ENCODE measurements at places on chromosomes 2 and 18. TPM values are rescaled to one million over a fixed set of nuclear protein-coding genes. Genes with fewer than 3 reads are reported as not detected.

Gene ATP6V1C2
- 134 TPM for total RNA-seq

Gene SLC38A11
- 2.2 TPM for total RNA-seq

Gene ATL2
- 156 TPM for total RNA-seq

Gene SLC11A1
- 36.6 TPM for total RNA-seq

Gene CABYR
- total RNA-seq, result 0.74 TPM

Gene EN1
- total RNA-seq, result not detected

Gene NEU2
- total RNA-seq, result not detected

Gene ANKRD30B
- total RNA-seq, result not detected

Gene ERICH2
- not detected for total RNA-seq

Gene CCDC85A
- total RNA-seq, result 4.7 TPM

Gene CMPK2
- total RNA-seq, result 5.6 TPM

Gene ERMN
- total RNA-seq, result not detected

GRCh38 chr2:7025082-7025481 is 107.9 kb downstream of the RNF144A start:
- no peaks in the 10 kb centered on the region for H3K27me3 ChIP-seq
- H3K36me3 ChIP-seq, result no peaks in the 10 kb centered on the region
- DNase-seq, result no peak
- H3K4me3 ChIP-seq, result no peak overlapping the region

DNA sequence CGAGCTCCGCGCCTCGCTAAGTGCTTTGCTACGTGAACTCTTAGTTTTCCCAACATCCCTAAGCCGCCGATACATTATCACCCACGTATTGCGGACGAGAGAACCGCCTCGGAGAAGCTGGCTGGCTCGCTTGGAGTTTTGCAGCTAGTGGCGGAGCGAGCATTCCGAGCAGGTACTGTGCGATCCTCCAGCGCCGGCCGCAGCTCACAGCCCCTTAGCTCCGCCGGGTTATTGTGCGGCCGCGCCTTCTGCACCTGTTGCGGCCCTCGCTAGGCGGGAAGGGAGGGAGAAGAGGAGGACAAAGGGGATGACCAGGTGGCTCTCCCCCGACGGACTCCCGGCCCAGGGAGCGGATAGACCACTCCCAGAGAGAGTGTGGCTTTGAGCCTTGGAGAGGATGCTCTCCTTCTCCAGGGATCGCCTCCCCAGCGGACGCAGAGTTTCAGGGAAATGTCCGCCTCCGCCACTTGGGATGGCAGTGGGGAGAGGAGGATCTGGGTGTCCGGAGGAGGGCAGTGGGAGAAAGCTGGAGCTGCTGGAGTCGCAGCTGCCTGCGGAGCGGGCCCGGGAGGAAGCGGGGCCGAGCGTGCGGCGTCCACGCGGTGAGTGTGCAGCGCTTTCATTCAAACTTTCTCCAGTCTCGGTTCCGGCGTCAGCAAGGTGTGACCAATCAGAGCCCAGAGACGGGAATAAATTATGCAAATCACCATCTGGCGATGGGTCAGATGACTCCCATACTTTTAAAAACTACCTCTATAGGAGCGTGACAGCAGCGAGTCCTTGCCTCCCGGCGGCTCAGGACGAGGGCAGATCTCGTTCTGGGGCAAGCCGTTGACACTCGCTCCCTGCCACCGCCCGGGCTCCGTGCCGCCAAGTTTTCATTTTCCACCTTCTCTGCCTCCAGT is at the start of gene LIPG:
Gene LIPG, plus strand, starts transcription at position 769 of the 905 bp plus-strand sequence. CDS start 252 bp downstream, outside the sequence.
- H3K27ac ChIP-seq, result no peak within 1 kb of the TSS
- H3K27me3 ChIP-seq, result no peaks in the 10 kb centered on the region
- H3K4me3 ChIP-seq, result peak within 1 kb of the TSS; percentile 33
- H3K4me1 ChIP-seq, result peaks cover 18% of the 10 kb centered on the region
- DNase-seq, result no peak

DNA sequence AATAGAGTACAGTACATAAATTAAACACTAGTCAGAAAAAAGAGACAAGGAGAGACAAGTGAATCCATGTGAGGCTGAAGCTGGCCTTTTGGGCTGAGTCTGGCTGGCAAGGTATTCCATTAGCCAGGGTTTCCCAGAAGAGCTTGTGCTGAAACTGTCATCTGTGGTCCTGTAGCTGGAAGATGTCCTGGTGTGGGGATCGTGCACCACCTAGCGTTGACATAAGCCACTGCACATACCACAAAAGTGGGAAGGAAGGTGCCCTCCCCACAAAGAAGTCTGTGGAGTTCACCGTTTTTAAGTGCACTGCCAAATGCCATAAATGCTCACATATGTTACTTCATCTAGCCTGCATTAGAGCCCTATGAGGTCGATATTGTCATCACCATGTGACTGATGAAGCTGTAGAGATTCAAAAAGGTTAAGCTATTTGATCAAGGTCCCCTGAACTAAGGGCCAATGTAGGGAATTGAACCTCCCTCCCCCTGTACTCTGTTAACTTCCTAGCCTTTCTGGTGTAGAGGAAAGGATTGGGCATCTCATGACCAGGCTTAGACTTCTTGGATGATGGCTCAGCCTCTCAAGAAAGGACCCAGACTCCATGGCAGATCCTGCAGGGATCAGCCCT is 31.9 kb upstream of the GALNT14 start:
- H3K4me1 ChIP-seq, result no peaks in the 10 kb centered on the region
- no peak overlapping the region for H3K27ac ChIP-seq
- no peaks in the 10 kb centered on the region for H3K36me3 ChIP-seq
- DNase-seq, result no peak
- no peaks in the 10 kb centered on the region for H3K27me3 ChIP-seq
- H3K4me3 ChIP-seq, result no peak overlapping the region

DNA sequence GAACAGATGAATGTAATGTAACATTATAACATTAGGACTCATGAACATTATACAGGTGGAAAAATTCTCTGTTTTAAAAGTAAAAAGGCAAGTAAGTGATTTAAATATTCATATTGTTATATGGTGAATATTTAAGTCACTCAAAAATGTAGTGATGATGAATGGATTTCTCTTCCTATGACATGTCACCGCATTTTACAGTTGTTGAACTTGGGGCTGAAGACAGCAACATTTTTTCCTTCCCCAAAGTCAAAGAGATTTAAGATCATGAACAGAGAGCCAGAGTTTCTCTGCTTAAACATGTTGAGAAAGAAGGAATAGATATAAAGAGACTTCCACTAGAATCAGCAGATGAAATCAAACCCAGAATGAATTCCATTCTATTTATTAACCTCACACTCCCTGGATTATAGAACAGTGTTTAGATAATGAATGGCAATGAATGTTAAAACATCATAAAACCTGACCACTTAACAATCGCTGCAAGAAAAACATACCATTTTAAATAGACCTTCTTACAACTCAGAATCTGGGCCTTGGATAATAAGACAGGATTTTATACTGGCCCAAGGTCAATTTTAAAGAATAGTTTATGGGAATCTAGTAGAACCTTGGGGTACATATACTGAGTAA is 163.6 kb upstream of the SIX2 start:
- no peak for DNase-seq
- H3K36me3 ChIP-seq, result no peaks in the 10 kb centered on the region
- H3K4me3 ChIP-seq, result no peak overlapping the region
- H3K27me3 ChIP-seq, result no peaks in the 10 kb centered on the region

GRCh38 chr2:222851956-222852617 is 8.7 kb upstream of the ACSL3 start:
- no peaks in the 10 kb centered on the region for H3K27me3 ChIP-seq
- no peak overlapping the region for H3K27ac ChIP-seq
- H3K36me3 ChIP-seq, result no peaks in the 10 kb centered on the region
- DNase-seq, result no peak

DNA sequence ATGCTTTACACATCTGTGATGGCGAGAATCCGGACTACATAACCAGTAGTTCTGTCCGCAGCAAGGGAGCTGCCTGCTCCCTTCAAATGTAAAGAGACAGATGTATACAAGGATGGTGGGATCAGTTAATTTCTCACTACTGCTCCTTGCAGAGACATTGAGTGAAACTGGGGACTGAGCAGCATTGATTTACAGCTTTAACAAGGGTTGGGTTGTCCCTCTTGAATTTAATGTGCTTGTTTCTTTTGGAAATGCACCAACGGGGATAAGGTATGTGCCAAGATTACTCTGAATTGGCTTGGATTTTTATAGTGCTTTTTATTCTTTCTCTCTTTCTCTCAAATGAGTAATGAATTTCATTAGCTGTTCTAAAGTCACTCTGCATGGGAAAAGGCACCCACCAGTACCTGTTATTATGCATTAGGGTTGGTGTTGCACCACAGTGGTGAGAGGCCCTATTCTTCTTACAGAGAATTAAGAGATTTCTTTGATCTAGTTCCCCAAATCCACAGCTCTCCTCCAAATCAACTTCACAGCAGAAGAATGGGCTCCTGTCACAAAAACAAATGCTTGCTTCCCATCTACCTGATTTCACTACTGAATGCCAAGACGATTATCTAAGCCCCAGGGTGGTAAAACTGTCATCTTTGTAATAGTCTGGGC is 107.6 kb downstream of the DOCK10 start:
- H3K4me3 ChIP-seq, result no peak overlapping the region
- DNase-seq, result no peak
- H3K4me1 ChIP-seq, result peaks cover 68% of the 10 kb centered on the region
- H3K27me3 ChIP-seq, result no peaks in the 10 kb centered on the region

- no peak overlapping the region for H3K4me3 ChIP-seq
- no peaks in the 10 kb centered on the region for H3K27me3 ChIP-seq
- no peak for DNase-seq
Measured at GRCh38 chr2:182240862-182241371, 185.9 kb downstream of the PDE1A start.

DNA sequence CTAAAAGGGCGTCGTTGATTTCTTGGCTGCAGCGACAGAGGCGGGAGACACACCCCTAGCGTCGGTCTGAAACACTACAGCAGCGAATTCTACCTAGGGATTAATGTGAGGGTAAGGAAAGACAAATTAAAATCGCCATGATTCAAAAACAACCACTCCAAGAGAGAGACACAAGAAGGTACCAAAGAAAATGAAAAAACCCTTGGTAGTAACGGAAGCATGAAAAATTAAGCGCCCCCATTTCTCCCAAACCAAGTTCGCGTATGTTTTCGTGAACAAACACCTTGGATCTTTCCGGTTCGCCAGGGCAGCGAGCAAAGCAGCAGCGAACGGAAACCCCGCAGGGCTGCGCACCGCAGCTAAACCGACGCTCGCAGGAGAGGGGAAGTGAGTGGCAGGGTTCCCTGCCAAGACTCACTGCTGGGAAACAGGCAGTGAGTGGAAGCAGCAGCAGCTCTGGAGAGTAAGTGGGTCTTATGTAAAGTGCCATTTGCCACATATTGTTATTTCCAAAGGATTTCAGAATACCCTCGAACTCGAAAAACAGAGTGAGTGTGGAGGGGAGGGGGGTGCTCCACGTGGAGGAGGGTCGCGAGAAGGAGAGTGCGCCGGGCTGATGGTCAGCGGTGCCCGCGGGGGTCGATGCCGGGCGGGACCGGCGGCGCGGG is 1.0 kb downstream of the PPP3R1 start:
- H3K4me3 ChIP-seq, result peak overlapping the region; percentile 86
- DNase-seq, result no peak
- H3K27ac ChIP-seq, result peak overlapping the region; percentile 94

- no peak overlapping the region for H3K4me3 ChIP-seq
- H3K27ac ChIP-seq, result no peak overlapping the region
- no peaks in the 10 kb centered on the region for H3K4me1 ChIP-seq
- DNase-seq, result no peak
Measured at GRCh38 chr2:174939046-174939445, 66.1 kb downstream of the CHN1 start.

- no peaks in the 10 kb centered on the region for H3K4me1 ChIP-seq
- no peak overlapping the region for H3K4me3 ChIP-seq
- H3K27ac ChIP-seq, result no peak overlapping the region
- H3K27me3 ChIP-seq, result no peaks in the 10 kb centered on the region
- no peak for DNase-seq
Measured at GRCh38 chr18:73136134-73136533, 268.3 kb upstream of the NETO1 start.

DNA sequence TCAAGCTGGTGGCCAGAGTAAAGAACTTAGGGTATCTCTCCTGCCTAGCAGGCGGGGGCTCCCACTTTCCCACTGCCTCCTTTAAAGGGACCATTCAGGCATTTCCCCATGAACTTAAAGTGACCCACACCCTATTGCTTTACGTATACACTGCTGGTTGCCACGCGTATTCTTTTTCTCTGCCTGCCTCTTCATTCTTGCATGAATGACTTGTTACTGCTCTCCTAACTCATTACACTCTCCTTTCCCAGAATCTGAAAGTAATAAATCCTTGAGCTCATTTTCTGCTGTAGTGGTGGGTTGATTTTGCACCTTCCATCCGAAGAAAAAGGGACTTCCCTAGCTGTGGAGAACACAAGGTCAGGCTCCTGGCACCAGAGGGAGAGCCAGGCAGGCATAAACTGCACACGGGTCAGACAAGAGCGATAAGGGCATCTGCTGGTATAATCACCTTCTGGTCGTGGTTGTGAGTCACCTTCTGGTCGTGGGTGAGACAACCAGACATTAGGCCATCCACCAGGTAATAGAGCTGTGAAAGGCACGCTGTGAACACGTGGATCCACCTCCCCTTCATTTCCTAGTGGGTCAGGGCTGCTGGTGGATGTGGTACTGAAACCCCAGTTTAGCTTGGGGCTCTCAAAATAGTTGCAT is 950.3 kb downstream of the SOCS6 start:
- no peak overlapping the region for H3K27ac ChIP-seq
- no peaks in the 10 kb centered on the region for H3K4me1 ChIP-seq
- no peaks in the 10 kb centered on the region for H3K27me3 ChIP-seq
- DNase-seq, result no peak
- H3K36me3 ChIP-seq, result no peaks in the 10 kb centered on the region

DNA sequence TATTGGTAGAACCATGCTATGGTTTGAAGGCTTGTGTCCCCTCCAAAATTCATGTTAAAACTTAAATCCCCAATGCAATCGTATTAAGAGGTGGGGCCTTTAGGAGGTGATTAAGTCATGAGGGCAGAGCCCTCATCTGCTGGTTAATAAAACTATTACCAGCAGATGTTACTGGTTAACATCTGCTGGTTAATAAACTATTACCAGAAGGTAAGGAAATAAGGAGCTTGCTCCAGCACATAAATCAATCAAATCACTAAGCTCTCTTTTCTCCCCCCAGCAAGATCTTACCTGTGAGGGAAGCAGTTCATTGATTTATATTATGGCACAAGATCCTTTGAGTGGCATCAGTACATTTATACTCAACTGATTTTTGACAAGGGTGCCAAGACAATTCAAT is 96.9 kb downstream of the AAK1 start:
- no peak overlapping the region for H3K4me3 ChIP-seq
- H3K4me1 ChIP-seq, result no peaks in the 10 kb centered on the region
- H3K27me3 ChIP-seq, result no peaks in the 10 kb centered on the region
- no peak for DNase-seq
- no peak overlapping the region for H3K27ac ChIP-seq
- no peaks in the 10 kb centered on the region for H3K36me3 ChIP-seq

- no peaks in the 10 kb centered on the region for H3K36me3 ChIP-seq
- no peaks in the 10 kb centered on the region for H3K4me1 ChIP-seq
- no peak for DNase-seq
- no peak overlapping the region for H3K4me3 ChIP-seq
Measured at GRCh38 chr2:112938904-112939303, 27.9 kb downstream of the IL37 start.

GRCh38 chr18:24500766-24501165 is 40.3 kb downstream of the HRH4 start:
- no peak overlapping the region for H3K27ac ChIP-seq
- no peaks in the 10 kb centered on the region for H3K4me1 ChIP-seq
- H3K36me3 ChIP-seq, result no peaks in the 10 kb centered on the region
- no peak for DNase-seq
- no peaks in the 10 kb centered on the region for H3K27me3 ChIP-seq

Measured in vagina (tissue), 2 donors.